ENCODE measurements at places on chromosomes 1 and 21. TPM values are rescaled to one million over a fixed set of nuclear protein-coding genes. Genes with fewer than 3 reads are reported as not detected.

DNA sequence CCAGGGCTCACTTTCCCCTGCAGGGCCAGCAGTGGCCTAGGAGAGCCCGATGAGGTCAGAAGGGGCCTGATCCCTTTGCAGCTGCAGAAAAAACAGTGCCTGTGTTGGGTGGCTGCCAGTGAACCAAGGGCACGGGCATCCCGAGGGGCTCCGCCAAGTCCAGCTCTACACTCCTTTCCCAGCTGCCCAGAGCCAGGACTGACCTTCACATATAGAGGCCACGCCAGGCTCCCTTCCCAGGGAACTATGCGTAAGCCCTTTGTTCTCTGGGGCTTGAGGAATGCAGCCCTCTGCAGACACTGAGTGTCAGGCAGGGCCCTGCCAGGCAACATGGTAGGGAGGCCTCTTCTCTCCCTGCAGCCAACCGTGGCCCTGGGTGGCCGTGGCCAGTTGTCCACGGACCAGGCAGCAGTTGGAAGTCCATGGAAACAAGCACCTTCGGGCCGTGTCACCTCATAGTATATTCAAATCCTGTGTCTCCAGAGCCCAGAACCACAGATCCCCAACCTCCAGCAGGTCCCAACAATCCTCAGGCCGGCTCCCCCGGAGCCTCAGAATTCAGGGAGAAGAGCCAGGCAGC is 194.0 kb downstream of the NPHP4 start:
- no peak for DNase-seq

- peak; percentile 62 for DNase-seq
These were observed 61.5 kb downstream of the TNN start for GRCh38 chr1:175129182-175129581.

DNA sequence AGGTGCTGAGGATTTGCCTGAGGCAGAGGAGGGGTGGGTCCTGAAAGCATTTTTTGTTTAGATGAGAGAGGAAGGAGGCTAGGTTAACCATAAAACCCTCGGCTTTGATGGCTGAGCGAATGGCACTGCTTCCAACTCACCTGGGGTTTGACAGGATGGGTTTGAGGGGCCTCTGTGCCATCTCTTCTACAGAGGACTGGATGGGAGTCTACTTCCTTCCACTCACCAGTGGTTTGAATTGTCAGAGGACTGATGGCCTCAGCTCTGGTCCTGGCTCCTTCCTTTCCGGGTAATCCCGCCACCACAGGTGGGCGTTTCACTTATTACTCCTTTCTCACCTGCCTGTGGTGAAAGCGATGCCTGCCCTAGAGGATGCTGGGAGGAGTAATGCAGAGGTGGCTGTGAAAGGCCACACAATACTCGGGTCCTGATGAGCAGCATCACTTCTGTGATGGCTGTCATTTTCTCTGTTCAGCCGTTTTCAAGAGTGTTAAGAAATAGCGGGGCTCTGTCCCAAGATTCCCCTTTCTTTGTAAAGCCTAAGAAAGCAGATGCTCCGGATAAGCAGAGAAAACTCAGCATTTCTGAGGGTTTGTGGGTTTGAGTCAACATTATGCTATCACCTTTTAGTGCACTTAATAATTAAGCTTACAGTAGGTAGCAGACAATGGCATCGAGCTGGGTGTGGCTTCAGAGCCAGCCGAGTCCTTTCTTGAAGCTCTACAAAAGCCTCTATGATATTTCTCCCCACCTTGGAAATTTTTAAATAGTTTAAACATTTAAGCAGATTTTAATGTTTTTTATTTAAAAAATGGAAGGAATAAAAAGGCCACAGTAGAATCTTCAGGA is 220.7 kb downstream of the HLX start:
- DNase-seq: no peak

The EPHA2 gene
- 47.0 TPM for total RNA-seq

DNA sequence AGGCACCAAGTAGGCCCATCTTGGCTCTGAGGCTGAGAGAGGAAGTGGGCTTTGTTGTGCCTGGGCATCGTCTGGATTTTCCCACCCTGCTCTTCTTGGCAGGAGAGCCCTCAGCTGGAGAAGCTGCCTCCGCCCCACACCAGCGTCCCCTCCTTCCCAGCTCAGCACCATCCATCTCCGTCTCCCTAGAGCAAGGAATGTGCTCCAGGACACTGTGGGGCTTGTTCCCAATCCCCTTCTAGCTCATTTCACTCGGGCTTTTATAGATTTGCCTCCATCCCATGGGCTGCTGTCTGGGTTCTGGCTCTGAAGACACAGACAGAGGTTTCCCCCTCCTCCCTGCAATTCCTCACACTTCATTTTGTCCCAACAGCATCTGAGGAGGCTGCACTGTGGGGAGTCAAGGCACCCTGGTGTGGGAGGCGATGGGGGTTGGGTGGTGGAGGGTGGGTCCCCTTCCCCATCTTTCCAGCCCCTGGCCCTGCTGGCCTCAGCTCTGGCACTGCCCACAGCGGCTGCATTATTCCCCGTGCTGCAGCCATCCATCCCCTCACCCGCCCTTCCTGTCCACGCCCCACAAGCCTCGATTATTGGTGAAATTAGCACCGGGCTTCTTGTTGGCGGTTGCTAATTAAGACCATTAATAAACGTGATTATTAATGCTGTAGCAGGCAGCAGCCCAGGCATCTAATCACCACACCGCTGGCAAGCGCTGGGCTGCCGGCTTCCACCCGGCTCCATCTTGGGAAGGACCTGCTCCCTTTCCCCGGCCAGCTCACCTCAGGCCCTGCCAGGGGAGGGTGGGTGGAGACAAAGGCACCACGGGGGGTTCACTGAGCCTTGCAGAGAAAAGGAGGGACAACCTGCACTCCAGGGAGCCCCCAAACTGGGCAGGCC is 21.7 kb downstream of the RHBG start:
- no peak for DNase-seq

GRCh38 chr21:45821998-45822397 is 159.6 kb upstream of the COL6A1 start:
- DNase-seq: no peak

The CFAP45 gene
- total RNA-seq: 0.32 TPM

DNA sequence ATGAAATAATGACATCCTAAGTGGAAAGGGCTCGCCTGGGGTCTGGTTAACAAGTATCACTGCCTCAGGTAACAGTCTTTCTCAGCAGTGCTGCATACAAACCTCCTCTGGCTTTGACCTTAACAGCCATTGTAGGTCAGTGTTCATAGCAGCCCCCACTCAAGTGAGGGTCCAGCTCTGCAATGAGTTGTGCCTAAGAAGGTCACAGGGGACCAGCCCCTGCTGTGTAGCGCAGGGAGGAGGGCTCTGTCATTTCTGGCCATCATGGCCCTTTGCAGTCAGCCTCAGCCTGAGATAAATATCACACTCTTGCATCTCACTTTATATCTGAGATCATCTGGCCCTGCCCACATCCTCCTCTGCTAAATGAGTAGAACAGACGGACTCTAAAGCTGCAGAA is 18.1 kb upstream of the MYSM1 start:
- no peak for DNase-seq

The ZYG11A gene
- 1.7 TPM for total RNA-seq

- no peak for DNase-seq
These were observed 156.7 kb upstream of the BACE2 start for GRCh38 chr21:41011098-41011731.

The FMO2 gene
- 1.7 TPM for total RNA-seq

- DNase-seq: peak; percentile 20
These were observed 14.1 kb upstream of the TNR start for GRCh38 chr1:175757381-175758015.

GRCh38 chr1:89993541-89993940 is 1.4 kb upstream of the ZNF326 start:
- no peak for DNase-seq

DNA sequence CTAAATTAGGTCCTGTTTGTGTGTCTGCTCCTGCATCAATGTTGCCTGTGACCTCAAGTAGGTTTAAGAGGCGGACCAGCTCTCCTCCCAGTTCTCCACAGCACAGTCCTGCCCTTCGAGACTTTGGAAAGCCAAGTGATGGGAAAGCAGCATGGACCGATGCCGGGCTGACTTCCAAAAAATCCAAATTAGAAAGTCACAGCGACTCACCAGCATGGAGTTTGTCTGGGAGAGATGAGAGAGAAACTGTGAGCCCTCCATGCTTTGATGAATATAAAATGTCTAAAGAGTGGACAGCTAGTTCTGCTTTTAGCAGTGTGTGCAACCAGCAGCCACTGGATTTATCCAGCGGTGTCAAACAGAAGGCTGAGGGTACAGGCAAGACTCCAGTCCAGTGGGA is 79.9 kb downstream of the PRDM2 start:
- DNase-seq: no peak

DNA sequence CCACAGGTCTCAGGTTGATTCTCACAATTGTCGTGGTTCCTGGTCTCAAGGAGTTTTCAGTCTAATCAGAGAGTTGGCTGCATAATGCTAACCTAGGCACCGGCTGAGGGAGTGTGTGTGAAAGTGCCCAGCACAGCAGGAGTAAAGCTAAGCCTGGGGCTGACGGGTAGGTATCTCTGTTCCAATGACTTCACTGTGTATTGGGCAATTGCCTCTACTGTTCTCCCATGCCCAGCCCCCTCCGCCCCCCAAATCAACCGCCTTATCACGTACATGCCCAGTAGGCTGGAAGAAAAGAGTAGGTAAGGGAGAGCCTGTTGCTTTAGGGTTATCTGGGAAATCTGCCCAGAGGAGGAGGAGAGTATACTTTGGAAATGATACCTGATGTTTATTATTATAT is 54.7 kb downstream of the MRPS6 start:
- no peak for DNase-seq

- DNase-seq: peak; percentile 38
These were observed 11.6 kb upstream of the CD247 start for GRCh38 chr1:167529829-167530474.

DNA sequence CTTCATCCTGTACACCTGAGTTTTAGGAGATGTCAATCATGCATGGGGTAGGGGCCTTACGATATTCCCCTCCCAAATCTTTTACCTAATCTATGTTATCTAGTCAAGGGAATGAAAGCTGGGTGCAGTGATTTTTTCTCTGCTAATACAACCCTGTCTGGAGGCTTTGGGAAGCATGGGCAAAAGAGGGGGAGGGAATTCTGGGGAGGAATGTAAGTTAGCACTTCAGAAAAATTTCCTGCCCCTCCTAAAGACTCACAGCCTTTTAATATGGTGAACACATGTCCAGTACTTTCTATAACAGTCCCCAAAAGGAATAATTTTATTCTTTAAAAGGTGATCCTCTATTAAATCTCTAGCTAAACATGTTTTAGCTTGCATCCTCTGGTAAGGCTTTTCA is 25.6 kb upstream of the PRELP start:
- DNase-seq: no peak

- peak; percentile 43 for DNase-seq
These were observed 85.9 kb downstream of the USP24 start for GRCh38 chr1:55129194-55129728.

DNA sequence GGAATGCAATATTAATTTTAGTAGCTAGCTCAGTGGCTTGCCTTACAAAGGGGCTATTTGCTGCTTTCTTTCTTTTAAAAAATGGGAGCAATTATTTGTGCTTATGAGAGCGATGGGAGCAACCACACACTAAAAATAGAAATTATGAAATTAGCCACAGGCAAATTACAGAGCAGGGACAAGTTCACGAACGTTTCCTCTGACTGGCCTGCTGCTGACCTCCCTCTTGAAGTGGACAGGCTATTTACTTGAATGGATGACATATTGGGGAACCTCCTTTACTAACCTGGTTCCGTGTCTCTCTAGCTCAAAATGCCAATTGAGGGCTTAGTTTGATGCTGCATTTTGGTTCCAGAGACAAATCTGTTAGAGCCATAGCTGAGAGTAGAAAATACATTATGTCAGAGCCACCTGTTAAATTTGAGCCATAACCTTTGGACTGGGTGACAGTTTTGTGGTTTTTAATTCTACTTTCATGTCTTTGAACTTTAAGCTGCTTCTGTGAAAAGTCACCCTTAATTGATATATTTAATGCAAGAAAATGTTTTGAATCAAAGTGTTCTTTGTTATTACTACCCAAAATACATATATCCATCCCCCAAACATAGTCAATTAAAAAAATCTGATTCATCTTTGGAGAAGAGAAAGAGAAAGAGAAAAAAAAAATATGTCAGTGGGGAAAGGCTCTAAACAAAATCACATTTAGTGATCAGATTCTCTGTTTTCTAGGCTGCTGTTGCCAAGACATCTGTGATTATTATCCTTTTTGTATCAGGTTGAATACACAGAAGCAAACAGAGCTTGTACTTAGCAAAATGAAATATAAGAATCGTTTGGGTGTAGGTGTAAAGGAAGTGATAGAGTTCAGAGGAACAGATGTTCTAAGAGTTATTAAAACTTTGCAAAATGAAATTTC is 351.9 kb downstream of the ADGRL2 start:
- no peak for DNase-seq

Measured in fibroblast of villous mesenchyme (primary cell).